ENCODE measurements at places on chromosomes 3 and 15.

DNA sequence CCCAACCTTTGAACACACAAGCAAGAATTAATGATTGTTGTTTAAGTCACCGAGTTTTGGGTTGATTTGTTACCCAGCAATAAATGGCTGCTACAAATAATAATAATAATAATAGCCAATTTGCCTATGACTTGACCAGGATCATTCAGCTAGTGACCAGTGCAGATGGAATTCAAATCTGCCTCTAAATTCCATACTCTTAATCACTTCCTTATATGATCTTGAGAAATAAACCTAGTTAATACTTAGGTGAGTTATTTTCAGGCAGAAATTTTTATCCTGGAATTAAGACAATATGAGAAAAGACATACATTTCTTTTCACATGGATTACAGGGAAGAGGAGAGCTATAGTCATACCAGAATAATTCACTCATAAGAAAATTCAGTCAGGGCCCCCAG lies 116.0 kb upstream of the GALNT15 start:
- H3K4me1 ChIP-seq = peaks cover 66% of the 10 kb centered on the region
- no peak overlapping the region for H3K4me3 ChIP-seq
- H3K27ac ChIP-seq = peak overlapping the region; percentile 96
- H3K36me3 ChIP-seq = no peaks in the 10 kb centered on the region
- no peak for DNase-seq

- H3K36me3 ChIP-seq = no peaks in the 10 kb centered on the region
- H3K27me3 ChIP-seq = peaks cover 1% of the 10 kb centered on the region
- no peak overlapping the region for H3K27ac ChIP-seq
- peaks cover 4% of the 10 kb centered on the region for H3K4me1 ChIP-seq
Measured at GRCh38 chr3:157166115-157166514, 6.2 kb upstream of the CCNL1 start.

GRCh38 chr15:66580643-66581042 lies 14.8 kb upstream of the LCTL start:
- H3K27me3 ChIP-seq = peaks cover 3% of the 10 kb centered on the region
- no peak overlapping the region for H3K4me3 ChIP-seq
- peaks cover 17% of the 10 kb centered on the region for H3K4me1 ChIP-seq

GRCh38 chr3:141148770-141149169 lies 82.9 kb upstream of the PXYLP1 start:
- H3K36me3 ChIP-seq = no peaks in the 10 kb centered on the region
- peak; percentile 48 for DNase-seq
- no peak overlapping the region for H3K27ac ChIP-seq
- no peaks in the 10 kb centered on the region for H3K27me3 ChIP-seq
- no peaks in the 10 kb centered on the region for H3K4me1 ChIP-seq
- no peak overlapping the region for H3K4me3 ChIP-seq

DNA sequence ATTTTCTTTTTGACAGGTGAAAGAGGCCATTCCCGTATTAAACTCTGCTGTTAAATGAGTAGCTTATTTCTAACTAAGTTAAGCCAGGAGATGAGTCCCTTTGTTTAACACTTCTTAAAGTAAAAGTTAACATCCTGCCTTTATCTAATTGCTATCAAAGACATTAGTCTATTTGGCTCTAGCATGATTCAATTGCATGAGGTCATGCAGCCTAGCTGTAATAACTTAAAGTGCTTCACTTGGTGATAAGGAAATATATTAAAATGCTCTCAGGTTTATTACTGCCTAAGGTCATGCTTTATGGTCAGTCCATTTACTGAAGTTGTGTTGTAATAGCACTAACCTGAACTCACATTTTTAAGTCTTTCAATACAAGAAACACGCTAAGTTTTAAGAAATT lies 82.3 kb upstream of the MLF1 start:
- H3K27ac ChIP-seq = no peak overlapping the region
- H3K27me3 ChIP-seq = no peaks in the 10 kb centered on the region
- no peaks in the 10 kb centered on the region for H3K36me3 ChIP-seq
- no peak overlapping the region for H3K4me3 ChIP-seq
- no peaks in the 10 kb centered on the region for H3K4me1 ChIP-seq

DNA sequence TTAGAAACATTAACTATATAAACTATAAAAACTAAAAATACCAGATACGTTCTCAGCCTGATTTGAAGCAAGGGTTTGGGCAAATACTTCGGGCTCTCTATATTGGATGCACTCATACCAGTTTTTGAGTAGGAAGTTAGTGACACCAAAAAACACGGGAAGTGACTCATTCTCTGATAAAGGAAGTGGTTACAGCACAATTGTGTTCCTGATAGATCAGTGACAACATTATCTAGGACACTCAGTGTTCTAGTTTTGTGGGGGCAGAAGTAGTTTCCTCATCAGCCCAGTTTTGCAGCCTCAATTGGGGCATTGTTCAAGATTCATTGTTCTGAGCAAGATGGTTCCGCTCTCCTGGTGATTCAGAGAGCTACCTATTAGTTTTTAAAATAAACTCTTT lies 469.6 kb upstream of the DPPA4 start:
- H3K4me3 ChIP-seq = no peak overlapping the region
- no peak for DNase-seq
- H3K27ac ChIP-seq = no peak overlapping the region
- H3K4me1 ChIP-seq = no peaks in the 10 kb centered on the region
- no peaks in the 10 kb centered on the region for H3K36me3 ChIP-seq
- no peaks in the 10 kb centered on the region for H3K27me3 ChIP-seq

DNA sequence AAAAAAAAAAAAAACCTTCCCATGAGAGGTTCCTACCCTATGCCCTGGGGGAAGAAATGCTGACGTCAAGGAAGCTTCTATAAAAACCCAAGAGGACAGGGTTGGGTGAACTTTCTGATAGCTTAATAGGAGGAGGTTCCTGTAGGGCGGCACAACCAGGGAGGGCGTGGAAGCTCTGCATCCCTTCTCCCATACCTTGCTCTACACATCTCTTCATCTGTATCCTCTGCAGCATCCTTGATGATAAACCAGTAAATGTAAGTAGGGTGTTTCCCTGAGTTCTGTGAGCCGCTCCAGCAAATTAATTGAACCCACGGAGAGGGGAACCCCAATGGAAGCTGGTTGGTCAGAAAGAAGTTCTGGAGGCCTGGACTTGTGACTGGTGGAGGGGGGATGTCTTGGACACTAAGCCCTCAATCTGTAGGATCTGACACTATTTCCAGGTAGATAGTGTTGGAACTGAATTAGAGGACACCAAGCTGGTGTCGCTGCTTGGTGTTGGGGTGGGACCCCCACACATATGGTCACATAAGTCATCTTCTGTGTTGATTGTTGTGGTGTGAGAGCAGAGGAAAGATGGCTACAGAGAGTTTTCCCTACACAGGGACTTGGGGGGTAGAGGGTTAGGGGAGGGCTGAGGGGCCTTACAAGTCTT lies 91.5 kb downstream of the ST6GAL1 start:
- H3K4me3 ChIP-seq = no peak overlapping the region
- H3K4me1 ChIP-seq = peaks cover 4% of the 10 kb centered on the region
- no peaks in the 10 kb centered on the region for H3K27me3 ChIP-seq
- DNase-seq = no peak
- no peak overlapping the region for H3K27ac ChIP-seq

DNA sequence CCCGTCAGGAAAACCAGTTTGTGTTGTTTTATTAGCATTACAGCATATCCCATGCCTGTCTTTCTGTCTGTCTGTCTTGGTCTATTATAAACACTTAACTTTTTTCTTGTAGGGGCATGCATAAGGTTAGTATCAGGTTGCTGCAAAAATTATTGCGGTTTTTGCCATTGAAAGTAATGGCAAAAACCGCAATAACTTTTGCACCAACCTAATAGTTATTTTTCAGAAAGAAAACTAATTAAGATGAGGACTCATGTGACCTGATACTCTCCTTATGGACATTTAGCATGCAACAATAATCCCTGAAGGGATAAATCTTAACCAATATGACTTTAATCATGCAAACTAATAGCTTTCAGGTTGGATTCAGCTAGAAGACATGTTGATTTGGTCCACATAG lies 326.7 kb upstream of the SUCLG2 start:
- no peaks in the 10 kb centered on the region for H3K27me3 ChIP-seq
- H3K4me3 ChIP-seq = no peak overlapping the region
- H3K36me3 ChIP-seq = no peaks in the 10 kb centered on the region

DNA sequence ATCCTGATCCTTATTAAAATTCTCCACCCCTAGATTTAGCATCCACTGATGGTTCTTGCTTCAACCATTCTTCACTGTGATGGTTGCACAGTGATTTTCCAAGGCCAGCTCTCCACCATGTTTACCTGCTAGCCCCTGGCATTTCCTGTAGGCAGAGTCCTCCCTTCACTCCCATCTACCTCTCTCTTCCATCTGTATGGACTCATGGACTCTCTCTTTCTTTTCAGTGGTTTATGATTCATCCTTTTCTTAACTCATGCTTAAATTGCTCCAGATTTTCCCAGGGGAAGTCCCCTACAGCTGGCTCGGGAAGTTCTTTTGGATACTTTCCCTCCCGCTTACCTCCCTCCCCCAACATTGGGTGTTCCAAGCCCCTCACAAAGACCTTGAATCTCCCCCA lies 18.7 kb downstream of the TGM4 start:
- DNase-seq = no peak
- no peaks in the 10 kb centered on the region for H3K27me3 ChIP-seq
- no peaks in the 10 kb centered on the region for H3K36me3 ChIP-seq
- H3K4me1 ChIP-seq = peaks cover 31% of the 10 kb centered on the region
- no peak overlapping the region for H3K4me3 ChIP-seq
- H3K27ac ChIP-seq = peak overlapping the region; percentile 19

- peak within 1 kb of the TSS; percentile 87 for H3K27ac ChIP-seq
- H3K36me3 ChIP-seq = peaks cover 23% of the 10 kb centered on the region
- no peaks in the 10 kb centered on the region for H3K27me3 ChIP-seq
Measured at GRCh38 chr3:179071323-179072099, at the start of gene ZMAT3. TSS of gene ZMAT3 (minus strand) at chr3:179071809. CDS start at chr3:179067752, 4,057 bp downstream.

DNA sequence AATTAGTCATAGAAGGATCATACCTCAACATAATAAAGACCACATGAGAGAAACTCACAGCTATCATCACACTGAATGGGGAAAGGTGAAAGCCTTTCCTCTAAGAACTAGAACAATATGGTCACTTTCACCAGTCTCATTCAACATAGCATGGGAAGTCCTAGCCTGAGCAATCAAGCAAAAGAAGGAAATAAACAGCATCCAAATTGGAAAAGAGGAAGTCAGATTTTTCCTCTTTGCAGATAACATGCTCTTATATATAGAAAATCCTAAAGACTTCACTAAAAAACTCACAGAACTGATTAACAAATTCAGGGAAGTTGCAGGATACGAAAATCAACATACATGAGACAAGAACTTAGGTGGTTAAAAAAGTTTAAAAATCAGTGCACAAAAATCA lies 24.7 kb downstream of the MAP3K13 start:
- no peak for DNase-seq
- no peak overlapping the region for H3K27ac ChIP-seq
- no peaks in the 10 kb centered on the region for H3K27me3 ChIP-seq

- DNase-seq = no peak
- H3K27me3 ChIP-seq = no peaks in the 10 kb centered on the region
- H3K4me3 ChIP-seq = peak overlapping the region; percentile 72
- H3K4me1 ChIP-seq = peaks cover 17% of the 10 kb centered on the region
- H3K36me3 ChIP-seq = no peaks in the 10 kb centered on the region
- no peak overlapping the region for H3K27ac ChIP-seq
Measured at GRCh38 chr3:38453913-38454177, 155 bp downstream of the ACVR2B start.

DNA sequence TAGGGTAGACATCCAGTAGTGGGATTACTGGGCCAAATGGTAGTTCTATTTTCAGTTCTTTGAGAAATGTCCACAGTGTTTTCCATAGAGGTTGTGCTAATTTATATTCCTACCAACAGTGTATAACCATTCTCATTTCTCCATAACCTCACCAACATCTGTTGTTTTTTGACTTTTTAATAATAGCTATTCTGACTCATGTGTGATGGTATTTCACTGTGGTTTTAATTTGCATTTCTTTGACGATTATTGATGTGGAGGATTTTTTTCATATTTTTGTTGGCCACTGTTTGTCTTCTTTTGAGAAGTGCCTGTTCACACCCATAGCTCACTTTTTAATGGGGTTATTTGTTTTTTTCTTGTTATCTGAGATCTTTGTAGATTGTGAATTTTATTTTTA lies 125.2 kb downstream of the CFAP20DC start:
- no peak overlapping the region for H3K4me3 ChIP-seq
- no peaks in the 10 kb centered on the region for H3K36me3 ChIP-seq
- H3K27me3 ChIP-seq = no peaks in the 10 kb centered on the region
- H3K27ac ChIP-seq = no peak overlapping the region
- H3K4me1 ChIP-seq = no peaks in the 10 kb centered on the region
- no peak for DNase-seq

DNA sequence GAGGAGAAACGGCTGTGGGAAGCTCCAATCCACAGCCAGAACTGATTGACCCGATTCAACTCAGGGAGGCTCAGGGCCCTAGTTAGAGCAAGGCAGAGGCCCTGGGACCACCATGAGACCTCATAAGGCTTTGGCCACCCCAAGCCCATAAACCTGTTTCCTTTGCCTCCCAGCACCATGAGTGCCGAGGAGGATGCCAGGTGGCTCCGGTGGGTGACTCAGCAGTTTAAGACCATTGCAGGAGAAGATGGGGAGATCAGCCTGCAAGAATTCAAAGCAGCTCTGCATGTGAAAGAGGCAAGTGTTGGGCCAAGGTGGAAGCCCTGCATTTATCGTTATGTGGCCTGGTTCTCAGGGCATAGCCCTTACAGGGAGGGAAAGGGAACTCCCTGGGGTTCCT lies 11.9 kb downstream of the NOX5 start:
- no peak overlapping the region for H3K4me3 ChIP-seq
- no peak overlapping the region for H3K27ac ChIP-seq
- no peaks in the 10 kb centered on the region for H3K36me3 ChIP-seq
- DNase-seq = peak; percentile 56

DNA sequence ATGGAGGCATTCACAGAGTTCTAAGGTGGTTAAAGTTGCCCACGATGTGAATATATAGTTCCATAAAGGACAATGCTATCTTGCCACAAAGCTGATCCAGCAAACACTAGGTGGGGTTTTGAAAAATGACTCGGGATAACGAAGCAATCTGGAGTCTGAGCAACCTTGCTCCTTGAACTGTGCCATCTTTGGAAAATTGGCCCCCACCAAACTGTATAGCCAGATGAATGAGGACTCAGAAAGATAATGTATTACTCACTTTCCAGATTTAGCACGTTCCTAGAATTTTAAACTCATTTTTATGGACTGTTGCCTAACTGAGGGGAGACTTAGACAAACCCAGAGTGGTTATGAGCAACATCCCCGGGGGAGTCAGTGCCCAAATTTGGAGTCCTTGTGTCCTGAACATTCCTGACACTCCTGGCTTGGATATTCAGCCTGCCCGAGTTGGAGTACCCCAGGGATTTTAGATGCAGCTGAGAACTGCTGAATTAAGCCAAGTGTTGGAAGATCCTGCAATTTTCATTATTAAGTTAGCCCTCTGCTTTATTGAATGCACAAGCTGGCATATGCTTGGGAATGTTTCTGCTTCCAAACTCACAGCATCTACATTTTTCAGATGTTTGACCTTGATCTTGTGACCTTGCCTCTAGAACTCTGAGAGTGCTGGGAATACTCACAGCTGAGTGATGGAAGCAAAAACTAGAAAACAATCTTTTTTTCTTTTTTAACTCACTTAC lies 8.8 kb upstream of the MAGI1 start:
- peak overlapping the region; percentile 87 for H3K27ac ChIP-seq
- H3K27me3 ChIP-seq = no peaks in the 10 kb centered on the region
- DNase-seq = no peak
- peaks cover 34% of the 10 kb centered on the region for H3K4me1 ChIP-seq
- no peaks in the 10 kb centered on the region for H3K36me3 ChIP-seq
